ENCODE measurements at places on chromosomes 11 and 22. TPM values are rescaled to one million over a fixed set of nuclear protein-coding genes. Genes with fewer than 3 reads are reported as not detected.

The NCF4 gene
- not detected for total RNA-seq

The CRYBB1 gene
- not detected for total RNA-seq

The HTR3B gene
- total RNA-seq = not detected

DNA sequence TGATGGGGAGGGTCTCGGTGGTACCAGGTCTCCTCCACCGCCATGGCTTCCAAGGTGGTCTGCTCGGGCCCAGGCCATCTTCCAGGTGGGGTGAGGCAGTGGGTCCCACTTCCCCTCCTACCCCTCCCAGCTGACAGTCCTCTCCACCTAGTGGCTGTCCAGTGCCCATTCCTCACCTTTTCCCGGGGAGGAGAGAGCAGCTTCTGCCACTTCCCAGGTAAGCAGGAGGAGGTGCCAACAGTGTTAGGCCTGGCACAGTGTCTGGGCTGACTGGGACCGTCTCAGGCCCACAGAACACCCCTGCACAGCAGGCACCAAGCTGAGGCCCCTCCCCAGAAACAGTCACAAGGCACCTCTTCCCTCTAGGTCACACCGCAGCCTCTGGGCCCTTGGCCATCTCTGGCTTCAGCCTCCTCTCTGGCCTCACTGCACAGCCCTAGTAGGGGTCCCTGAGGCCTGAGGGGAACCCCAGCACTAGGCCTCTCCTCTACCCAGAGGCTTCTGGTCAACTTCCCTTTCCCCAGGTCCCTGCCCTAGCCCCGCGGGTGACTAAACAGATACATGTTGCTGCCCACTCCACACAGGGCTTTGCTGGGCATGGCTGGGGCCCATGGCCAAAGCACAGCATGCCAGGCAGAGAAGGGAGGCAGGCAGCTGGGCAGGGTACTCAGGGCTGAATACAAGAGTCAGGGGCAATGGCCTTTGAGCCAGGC, 2.3 kb upstream of the ANKRD13D start:
- no peak for DNase-seq

DNA sequence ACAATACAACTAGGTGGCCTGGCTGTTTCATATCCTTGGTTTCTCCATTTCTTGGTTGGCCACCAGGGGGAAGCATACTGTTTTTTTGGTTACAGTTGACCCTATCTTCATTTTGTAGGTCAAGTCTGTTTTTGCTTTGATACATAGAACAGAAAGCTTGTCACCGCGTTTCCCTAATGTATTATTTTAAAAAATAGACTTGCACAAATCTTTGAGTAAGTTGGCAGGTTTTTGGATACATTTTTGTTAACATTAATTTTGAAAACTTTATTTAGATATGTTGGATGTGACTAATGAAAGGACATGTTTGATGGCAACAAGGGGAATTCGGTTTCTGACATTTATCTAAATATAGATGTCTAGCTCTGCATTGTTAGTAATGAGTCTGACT, 3.0 kb downstream of the NCR3LG1 start:
- peak; percentile 60 for DNase-seq

DNA sequence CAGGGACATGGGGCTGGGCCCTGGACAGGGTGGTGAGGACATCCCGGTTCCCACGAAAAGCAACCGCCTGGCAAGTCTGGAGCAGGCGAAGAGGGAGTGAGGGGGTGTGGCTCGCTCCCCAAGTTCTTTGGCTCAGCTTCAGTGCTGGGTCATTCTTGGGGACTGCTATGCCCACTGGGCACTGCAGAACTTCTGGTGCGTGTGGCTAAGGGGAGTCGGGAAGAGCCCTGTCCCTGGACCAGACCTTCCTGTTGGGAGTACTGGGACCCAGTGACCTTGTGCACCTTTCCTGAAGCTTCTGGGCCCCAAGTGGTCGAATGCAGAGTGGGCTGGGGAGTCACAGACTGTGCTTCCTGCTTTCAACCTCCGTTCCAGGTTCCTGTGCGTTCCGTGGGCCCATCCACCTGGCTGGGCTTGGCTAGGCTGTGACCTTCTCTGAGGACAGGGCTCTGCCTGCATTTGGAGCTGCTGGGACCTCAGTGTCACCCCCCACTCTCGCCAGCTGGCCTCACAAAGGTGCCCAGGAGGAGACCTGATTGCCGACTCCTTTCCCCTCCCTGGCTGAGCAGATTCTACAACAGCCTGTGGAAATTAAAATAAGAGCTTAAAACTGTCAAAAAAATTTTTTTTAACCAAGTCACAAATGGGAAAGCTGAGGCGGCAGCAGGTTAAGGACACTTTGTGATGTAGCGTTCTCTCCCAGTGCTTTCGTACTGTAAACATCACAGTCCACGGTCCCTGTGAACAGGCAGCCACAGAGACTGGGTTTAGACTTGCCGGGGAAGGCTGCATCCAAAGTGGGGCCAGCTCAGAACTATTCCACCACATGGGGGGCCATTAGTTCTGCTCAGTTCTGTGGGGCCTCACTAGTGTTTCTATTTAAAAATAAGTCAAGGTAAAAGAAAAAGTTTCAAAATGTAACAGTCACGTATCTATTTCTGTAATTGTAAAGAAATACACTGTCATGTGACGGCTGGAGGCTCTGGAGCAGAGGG, 63.8 kb upstream of the WNT7B start:
- no peak for DNase-seq

All from foreskin keratinocyte (primary cell).